ENCODE measurements at places on chromosomes 3 and 15.

DNA sequence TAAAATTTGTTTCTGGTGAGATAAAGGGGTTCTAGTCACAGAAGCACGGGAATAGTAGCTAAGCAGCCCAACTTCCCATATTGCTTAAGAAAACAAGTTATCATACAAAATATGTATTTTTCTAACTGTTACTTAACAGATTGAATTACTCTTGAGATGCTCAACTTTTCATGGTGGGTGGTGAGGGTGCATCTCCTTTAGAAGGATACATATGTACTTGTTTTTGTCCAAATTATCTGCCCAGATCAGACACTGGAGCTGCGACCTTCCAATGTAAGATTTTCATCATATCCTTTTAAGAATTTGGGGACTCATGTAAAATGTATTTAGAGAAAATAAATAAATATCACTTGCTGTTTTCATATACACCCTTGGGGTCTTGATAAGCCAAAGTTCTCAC, 252.2 kb upstream of the SOX2 start:
- DNase-seq: no peak

- no peak for DNase-seq
Observed at GRCh38 chr3:18765662-18766061, 340.5 kb upstream of the SATB1 start.

GRCh38 chr3:180970931-180971330, 18.6 kb downstream of the DNAJC19 start:
- DNase-seq: no peak

GRCh38 chr3:65493938-65494337, 544.8 kb downstream of the MAGI1 start:
- DNase-seq: no peak

- DNase-seq: peak; percentile 92
Observed at GRCh38 chr15:91302588-91303439, 202.8 kb downstream of the SV2B start.

- no peak for DNase-seq
Observed at GRCh38 chr15:74788042-74788682, 6.3 kb downstream of the CSK start.

DNA sequence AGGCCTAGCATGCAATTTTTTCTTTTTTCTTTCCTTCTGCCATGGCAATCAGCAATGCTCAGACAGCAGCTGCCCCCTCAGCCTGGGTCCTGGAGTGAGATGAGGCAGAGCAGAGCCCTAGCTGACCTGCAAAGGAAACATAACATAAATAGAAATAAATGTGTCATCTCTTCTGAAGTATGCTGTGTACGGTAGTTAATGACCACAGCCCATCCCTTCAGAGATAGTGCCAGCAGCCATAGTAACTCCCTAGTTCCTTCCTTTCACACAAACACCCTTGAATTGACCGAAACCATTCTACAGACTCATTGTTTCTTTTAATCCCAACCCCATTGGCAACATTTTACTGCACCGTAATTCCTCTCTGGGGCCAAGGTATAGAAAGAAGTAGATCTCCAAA, 8.4 kb upstream of the CD47 start:
- DNase-seq: no peak

DNA sequence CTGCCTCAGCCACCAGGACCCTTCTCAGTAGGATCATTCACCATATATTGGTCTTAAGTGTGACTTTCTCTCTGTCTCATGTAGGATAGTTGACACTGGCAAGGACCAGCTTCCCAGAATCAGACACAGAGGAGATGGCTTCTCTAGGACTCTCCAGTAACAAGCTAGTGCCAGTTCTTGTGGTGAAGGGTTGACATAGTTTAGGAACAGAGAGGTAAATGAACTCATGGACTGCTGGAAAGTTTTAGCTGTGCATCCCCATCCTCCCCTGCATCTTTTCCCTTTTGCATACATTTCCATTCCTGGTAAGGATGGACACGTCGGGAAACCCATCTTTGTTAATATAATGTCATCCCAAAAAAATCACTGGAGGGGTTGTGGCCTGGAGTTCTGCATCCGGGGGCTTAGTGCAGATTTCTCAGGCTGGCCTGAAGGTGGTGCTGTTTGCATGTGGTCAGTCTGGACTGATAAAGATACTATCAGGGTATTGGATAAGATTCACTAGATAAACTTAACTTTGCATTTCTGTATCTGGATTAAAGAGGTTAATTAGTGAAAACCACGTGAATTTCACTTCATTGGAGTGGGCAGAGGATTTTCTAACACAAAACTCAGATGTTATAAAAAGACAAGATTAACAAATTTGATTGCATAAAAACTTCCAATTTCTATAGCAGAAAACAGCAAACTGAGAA, 110.8 kb downstream of the TBC1D2B start:
- no peak for DNase-seq

- DNase-seq: no peak
Observed at GRCh38 chr3:147410526-147411237, 1.5 kb downstream of the ZIC1 start.

GRCh38 chr15:58038426-58039078, 27.0 kb downstream of the ALDH1A2 start:
- peak; percentile 13 for DNase-seq
